ENCODE measurements at places on chromosomes 3 and 15.

GRCh38 chr3:171528102-171528501 is 67.9 kb upstream of the TNIK start:
- DNase-seq: no peak

DNA sequence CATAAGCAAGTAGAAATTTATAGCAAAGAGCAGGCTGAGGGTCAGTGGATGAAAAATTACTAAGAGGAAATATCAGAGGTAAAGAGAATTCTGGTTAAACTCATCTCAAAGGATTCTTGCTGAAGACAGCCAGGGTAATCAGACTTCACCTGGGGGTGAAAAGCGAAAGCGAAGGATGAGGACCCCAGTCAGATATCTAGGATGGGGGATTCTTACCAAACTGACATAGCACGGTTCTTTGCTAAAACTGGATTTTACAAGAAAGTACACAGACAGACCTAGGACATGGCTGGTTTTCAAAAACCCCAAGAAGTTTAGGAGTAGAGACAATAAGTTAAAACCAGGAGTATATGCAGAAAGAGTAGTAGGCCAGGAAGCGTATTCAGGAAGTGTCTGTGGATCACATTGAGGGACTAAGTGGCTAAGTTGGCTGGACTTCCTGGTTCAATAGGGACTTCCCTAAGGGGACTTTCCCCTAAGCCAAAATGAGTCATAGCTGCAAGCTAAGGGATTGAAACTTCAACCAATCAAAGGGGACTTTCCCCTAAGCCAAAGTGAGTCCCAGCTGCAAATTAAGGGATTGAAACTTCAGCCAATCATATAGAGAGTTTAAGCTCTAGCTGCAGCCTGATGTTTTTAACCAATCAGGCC is 2.4 kb upstream of the CFAP91 start:
- DNase-seq: no peak

DNA sequence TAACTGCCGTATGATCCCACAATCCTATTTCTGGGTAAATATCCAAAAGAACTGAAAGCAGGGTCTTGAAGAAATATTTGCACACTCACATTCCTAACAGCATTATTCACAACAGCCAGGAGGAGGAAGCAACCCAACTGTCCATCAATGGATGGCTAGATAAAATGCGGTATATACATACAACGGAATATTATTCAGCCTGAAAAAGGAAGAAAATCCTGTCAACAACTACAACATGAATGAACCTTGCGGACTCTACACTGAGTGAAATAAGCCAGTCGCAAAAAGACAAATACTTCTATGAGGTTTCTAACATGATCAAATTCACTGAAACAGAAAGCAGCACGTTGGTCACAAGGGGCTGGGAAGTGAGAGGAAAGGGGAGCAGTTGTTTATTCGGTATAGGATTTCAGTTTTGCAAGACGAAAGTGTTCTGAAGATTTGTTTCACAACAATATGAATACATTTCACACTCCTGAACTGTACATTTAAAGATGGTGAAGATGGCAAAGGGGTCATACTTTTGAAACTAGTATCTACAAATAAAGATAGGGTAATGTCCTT is 6.2 kb downstream of the DLG1 start:
- no peak for DNase-seq

DNA sequence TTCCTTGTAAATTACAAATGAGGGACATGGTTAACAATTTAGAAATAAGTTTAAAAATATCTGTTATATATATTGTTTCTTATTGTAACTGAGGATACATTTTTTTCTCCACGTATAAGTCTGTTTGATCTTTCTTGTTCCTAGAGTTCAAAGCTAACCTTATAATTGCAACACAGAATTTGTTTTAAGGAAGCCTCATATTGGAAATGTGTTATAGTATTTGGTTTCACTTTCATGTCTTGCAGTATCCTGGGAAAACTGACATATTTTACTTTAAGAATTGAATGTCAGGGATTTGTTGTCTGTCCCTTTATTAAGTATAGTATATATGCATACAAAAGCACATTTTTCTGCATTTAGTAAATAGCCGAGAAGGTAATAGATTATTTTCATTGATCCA is 23.5 kb upstream of the NIT2 start:
- DNase-seq: no peak

DNA sequence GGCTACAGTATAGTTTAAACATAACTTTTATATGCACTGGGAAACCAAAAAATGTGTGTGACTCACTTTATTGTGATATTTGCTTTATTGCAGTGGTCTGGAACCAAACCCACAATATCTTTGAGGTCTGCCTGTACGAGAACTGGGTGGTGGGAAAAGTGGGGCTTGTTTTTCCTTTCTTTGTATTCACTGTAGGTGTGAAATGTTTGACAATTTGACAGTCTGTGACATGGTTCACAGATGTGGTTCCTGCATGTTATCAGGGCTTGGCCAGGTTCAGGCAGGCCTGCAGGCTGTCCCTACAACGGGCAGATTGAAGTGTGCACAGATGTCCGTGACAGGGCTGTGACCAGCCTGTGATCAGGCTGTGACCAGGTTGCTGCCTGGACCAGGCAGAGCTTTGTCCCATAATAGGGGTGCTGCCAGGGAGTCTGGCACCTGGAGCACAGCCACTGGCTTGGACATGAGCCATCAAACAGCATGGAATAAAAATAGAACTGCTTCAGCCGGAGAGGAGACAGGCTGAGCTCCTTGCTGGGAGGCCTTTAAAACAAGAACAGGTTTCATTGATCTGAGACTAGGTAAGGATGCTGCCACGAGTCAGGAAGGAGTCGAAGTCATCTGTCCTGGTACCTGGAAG is 61.0 kb downstream of the KLF13 start:
- peak; percentile 51 for DNase-seq

DNA sequence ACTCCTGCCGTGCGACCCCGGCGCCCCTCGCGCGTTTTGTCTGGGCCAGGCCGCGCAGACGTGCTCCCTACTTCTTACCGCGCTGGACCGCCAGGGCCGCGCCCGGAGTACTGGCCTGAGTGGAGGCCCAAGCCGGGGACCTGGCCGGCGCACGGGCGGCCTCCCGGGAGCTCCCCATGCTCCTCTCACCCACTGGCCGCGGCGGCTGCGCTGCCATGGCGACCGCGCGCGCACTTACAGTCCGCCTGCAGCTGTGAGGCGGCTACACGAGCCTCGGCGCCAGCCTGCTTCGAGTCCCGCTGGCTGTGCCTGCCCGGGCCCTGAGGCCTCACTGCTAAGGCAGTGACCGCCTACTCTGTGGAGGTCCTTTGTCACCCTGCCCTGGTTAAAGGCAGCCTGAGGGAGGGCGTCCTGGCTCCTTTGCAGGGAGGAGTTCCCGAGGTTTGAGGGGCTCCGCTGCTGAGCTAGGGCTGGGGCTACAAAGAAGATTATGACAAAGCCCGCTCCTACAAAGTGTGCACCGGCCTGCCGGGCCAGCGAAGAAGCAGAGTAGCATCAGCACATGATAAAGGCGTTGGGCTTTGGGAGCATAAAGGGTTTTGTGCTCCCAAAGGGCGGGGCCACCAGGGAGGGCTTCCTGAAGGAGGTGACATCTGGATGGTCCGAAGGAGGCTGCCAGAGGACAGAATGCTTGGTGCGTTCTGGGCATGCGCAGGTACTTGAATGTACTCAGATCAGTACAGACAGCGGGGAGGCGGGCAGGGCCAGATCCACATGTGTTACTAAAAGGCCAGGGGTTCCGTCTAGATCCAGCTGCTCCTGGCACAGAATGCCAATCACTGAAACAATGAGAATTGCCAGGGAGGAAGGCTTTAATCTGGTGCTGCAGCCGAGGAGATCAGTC is at the start of the genes LRRC34 and LRRIQ4:
TSS of gene LRRC34 (minus strand) at position 573 of the 904 bp plus-strand sequence. CDS start at position 217, 356 bp downstream.
TSS of gene LRRIQ4 (plus strand) at position 539 of the 904 bp plus-strand sequence. CDS start 9,052 bp downstream, outside the sequence.
- DNase-seq: peak; percentile 66

DNA sequence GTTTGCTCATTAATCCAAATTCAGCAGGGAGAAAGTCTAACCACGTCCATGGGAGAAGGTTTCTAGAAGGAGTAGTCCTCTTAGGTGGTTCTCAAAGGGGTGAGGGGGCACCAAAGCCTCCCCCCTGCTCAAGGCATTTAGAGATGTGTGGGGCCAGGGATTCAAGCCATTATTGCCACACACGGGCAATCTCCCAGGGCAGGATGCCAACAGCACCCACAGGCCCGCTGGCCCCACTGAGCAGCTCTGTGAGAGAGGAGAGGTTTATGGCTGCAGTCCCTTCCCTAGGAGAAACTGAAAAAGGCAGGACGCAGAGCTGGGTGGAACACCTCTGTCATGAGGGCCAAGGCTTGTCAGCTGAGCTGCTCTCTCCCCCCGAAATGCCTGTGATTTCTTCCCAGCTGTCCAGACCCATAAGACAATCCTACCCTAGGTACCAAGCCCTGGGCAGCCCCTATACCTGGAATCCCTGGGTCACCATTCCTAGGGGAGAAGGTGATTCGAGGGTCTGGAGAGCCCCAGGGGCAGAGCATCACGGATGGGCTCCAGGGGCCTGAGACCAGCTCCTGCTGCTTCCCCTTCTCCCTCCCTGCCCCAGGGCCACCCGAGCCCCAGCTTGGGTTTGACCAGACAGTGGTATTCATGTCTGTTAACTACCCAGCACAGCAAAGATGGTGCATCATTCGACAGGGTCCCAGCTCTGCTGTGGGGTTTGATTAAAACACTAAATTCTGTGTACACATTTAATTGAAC is 39.0 kb downstream of the WHAMM start:
- no peak for DNase-seq

DNA sequence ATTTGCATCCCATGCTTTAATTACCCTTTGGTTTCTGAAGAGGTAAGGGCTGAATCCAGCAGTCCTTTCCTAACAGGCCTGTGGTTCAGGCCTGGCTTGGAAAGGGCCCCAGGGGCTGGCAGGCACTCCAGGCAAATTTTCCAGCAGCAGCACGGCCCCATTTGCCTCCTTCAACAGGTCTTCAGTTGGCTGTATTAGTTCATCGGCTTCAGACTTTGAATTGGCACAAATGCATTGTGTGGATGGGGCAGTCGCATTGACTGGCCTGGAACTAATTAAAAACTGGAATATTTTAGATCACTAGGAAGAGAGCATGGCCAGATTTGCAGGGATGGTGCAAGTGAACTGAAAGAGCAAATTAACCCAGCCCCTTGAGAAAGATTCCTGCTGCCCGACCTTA is 207.8 kb upstream of the MCTP2 start:
- no peak for DNase-seq
